MG63 (cell line): ENCODE measurements at places on chromosomes 11 and 22.

DNA sequence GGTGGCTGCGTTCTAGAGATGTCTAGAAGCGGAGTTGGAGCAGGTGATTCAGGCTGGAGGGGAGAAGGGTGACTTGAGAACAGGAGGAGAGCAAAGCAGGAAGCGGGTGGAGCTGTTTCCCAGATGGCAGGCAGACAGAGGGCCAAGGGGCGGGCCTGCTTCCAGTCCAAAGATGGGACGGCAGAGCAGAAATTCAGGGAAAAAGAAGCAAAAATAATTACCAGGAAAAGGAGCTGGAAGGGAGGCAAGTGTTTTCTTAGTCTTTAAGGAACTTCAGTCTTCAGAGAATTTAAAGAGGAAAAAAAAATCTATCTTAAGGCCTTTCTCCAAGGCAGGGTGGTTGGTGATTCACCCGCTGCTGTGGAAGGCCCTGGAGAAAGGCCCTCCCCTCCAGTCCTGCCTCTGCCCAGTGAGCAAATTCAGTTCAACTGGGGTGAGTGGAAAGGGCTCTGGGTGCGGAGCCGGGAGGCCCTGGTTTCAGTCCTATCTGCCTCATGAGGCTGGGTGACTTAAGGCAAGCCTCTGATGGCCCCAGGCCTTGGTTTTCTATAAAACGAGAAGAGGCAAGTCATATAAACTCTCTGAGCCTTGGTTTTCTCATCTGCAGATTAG lies 4.5 kb upstream of the CREB3L1 start:
- peak; percentile 81 for DNase-seq

DNA sequence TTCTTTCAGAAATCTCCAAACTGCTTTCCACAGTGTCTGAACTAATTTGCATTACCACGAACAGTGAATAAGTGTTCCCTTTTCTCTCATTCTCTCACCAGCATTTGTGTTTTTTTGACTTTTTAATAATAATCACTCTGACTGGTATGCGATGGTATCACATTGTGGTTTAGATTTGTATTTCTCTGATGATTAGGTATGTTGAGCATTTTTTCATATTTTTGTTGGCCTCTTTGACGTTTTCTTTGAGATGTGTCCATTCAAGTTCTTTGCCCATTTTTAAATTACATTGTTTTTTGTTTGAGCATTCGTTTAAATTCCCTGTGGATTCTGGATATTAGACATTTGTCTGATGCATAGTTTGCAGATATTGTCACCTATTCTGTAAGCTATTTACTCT lies 1639.6 kb upstream of the TENM4 start:
- DNase-seq = no peak

- DNase-seq = peak; percentile 38
These were observed at the start of gene C11orf87 for GRCh38 chr11:109421981-109422869. Gene C11orf87 (plus strand): TSS chr11:109422190. CDS start chr11:109423634, 1,444 bp downstream.

DNA sequence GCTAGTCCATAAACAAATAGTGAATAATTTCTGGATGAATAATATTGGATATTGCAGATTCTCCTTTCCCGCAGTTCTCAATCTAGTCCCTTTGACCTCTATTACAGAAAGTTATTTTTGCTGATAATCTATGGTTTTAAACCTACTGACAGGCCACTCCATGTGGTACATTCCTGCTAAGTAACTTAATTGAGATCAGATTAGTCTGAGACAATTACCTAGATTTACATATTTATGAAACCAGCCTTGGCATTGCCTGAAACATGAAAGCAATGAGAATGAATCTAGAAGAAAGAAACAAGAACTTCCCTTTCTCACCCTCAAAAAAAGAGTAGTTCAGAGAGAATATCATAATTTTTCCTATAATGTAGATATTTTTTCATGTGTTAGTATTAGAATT lies 964.2 kb downstream of the JRKL start:
- no peak for DNase-seq

DNA sequence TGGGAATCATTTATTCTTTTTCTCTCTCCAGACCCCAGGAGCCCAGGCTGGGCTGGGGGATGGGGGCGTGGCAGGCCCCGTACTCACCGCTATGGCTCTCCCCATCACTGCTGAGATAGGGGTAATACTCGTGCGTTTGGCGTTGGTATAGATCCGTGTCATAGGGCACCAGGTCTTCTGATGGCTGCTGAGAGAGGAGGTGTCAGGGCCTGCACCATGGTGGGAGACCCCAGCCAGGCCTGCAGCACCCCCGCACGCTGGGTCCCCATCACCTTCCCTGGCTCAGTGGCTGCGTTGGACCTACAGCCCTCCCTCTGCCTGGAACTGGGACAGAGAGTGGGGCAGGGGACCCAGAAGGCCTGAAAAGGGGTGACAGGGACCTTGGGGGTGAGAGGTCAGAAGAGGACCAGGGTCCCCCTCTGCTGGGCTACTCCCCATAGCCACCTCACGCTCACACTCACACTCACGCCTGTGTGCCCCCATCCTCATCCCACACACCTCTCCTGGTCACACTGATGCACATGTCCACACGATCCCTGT lies 2.7 kb downstream of the SPI1 start:
- no peak for DNase-seq

GRCh38 chr11:122751292-122752070 lies 86.8 kb upstream of the CRTAM start:
- no peak for DNase-seq

DNA sequence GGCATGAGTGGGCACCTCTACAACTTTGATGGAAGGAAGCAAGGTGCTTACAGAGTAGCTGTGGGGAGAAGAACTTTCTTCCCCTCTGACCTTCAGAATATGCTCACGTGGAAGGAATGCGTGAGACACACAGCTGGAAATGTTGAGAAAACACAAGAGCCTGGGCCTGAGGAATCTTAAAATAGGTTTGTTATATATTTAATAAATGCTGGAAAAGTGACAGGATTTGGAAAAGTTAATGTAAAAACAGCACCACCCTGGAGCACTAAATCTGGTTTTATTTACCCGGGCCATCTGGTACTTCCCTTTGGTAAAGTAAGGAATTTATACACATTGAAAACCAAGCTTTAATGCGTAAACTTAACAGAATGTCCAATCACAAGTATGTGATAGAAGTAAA lies 14.0 kb upstream of the AMPD3 start:
- no peak for DNase-seq

DNA sequence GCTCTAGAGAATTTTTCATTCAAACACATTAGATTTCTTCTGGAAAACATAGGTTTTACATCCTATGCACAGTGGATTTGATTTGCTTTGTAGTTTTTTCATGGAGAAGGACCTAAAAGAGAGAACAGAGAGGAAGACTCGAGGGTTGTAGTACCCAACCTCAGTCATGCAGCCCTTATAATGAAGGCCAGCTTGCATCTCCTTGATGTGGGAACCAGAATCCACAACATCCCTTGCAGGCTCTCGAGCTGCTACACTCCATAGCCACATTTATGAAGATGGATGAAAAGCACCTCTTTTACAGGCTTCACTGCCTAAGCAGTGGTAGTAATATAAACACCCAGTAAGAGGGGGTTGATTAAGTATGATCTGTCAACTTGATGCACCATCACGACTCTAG lies 9.5 kb upstream of the OR5B12 start:
- DNase-seq = no peak

DNA sequence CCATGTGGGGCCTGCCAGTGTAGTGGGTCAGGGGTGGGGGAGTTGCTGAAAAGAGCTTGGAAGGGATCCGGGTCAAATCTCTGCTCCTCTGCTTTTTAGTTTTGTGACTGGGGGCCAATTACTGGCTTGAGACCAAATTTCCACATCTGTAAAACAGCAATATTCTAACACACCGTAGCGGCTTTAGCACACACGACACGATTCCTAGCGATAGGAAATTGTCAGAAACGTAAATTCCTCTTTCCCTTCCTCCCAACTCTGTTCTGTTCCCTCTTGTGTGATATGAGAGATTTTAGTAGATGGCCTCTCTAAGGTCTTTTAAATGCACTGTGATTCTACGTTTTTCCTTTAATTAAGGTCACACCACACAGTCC lies 71.9 kb downstream of the MICAL2 start:
- no peak for DNase-seq

DNA sequence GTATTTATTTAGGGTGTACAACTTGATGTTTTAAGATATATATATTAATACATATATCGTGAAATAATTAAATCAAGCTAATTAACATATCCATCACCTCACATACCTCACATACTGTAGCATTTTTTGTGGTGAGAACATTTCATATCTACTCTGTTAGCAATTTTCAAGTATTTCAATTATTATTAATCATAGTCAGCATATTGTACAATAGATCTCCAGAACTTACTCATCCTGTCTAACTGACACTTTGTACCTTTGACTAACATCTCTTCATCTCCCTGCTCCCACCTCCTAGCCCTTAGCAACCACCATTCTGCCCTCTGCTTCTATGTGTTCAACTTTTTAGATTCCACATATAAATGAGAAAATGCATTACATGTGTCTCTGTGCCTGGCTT lies 108.4 kb downstream of the BARX2 start:
- DNase-seq = no peak

- no peak for DNase-seq
These were observed 15.9 kb downstream of the KCNQ1 start for GRCh38 chr11:2460540-2461252.

- no peak for DNase-seq
These were observed 4.1 kb upstream of the CRACR2B start for GRCh38 chr11:823441-824291.

DNA sequence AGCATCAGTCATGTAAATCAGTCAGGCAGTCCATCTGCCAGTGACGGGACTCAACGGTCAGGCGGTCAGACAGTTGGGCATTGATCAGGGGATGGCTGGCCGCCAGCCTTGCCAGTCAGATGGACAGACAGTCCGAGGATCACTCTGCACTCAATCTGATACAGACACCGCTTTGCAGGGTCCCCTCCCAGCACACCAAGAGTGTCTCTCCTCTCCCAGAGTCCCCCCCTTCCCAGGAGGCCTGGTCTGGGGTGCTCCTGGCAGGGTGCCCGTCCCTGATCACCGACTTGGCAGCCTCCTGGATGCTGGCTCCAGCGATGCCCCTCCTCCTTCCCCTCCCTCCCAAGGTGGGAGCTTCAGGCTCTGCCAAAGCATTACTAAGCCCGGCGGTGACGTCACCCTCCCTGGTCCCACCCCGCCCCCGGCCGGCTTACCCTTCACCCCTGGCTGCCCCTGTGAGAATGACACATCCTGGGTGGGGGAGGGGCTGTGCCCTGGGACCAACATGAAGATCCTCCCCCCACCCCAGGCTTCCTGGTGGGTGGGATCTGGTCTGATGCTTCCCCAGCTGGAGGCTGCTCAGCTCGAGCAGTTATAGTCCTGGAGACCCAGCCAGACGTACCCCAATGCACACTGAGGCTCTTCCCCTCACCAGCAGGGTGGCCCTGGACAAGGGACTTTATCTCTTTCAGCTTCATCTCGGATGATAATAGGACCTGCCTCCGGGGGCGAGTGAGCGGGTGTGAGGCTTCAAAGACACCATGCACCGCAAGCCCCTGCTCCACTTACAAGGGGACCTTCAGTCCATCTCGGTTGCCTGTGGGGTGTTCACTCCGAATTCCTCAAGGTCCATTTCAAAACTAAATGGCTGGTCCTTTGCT lies 69.2 kb downstream of the CD82 start:
- DNase-seq = peak; percentile 93

GRCh38 chr11:18457450-18457849 lies 1.8 kb downstream of the LDHAL6A start:
- peak; percentile 8 for DNase-seq

- DNase-seq = no peak
These were observed 53.4 kb downstream of the NCAPD3 start for GRCh38 chr11:134170177-134170918.
